Cerebellar cortex (tissue), 1 donor: ENCODE measurements at places on chromosomes 5 and 9.

DNA sequence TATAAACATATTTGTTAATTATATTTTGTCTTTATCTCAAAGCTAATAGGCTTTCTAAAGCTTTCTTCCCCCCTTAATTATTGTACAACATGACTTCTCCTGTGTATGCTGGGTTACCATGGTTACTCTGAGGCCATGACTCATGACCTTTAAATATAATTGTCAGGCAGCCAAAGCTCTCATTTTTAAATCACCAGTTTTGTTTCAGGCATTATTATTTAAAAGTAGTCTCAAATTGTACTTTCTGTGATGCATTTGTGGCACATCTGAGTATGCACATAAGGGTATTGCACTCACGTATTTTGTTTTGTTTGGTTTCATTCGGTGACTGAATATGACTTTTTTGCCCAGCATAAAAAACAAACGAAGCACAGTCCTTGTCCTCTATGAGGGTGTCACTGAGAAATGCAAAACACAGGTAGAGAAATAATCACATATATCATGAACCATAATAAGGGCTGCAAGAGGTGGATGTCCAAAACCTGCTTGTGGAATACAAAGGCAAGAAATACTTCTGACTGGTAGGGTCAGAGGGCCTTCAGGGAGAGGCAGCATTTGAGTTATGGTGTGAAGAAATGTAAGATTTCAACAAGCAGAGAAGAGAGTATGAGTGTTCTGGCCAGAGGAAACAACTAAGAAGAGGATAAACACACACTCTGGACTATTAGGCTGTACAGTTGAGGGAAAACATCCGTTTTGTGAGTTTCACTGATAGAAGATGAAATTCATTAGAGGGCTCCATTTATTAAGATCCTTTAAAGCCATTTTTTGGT, 2.1 kb downstream of the CCDC192 start:
- DNase-seq = no peak

- no peak for DNase-seq
Observed at GRCh38 chr9:95028853-95029219, 288.7 kb downstream of the FANCC start.

DNA sequence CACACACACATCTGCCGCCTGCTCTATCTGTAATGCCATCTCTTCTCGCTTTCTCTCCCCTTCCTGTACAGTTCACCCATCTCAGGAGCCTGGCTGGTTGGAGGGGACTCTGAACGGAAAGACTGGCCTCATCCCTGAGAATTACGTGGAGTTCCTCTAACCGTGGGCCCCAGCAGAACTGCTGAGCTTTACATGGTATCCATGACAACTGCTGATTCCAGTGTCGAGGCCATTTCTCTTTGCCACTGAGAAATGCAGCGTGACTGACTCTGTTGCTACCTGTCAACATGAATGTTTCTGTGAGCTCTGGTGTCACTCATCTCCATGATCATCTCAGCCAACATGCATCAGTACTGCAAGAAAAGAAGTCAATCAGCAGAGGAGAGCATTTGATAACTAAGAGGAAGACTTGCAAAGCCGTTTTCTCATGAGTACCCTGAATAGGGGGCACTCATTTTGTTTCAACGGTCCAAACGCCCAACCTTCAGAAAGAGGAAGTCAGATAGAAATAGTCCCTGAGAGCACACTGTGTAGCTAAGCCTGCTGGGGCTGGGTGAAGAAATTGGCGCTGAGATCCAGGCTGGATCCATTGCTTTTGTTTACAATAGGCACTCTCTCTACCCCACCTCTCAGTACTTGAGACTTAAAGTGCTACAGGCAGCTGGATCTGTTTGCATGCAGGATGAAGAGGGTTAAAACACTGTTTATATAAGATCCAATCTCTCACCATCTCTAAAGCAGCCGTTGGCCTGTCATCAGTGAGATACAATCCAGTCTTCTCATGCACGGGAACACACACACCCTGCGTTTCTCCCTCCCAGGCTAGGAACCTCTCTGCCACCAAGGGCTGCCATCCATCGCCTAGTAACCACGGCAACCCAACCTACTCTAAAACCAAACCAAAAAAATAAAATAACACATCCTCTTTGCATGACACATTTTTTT, 180.9 kb downstream of the NR3C1 start:
- no peak for DNase-seq

DNA sequence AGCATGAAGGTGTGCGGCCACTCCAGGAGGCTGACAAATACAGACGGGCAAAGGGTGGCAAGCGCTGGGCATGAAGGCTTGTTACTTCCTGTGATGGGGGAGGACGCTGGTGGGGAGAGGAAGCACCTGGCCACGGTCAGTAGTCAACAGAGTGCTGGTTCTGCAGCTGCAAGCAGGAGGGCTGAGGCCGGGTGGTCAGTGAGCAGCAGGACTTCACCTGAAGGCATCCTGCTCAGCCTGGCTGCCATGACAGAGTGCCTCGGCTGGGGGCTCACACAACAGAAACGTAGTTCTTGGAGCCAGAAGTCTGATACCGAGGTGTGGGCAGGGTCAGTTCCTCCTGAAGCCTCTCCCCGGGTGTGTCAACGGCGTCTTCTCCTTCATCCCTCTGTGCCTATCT, 118.6 kb upstream of the IRX4 start:
- DNase-seq = no peak

DNA sequence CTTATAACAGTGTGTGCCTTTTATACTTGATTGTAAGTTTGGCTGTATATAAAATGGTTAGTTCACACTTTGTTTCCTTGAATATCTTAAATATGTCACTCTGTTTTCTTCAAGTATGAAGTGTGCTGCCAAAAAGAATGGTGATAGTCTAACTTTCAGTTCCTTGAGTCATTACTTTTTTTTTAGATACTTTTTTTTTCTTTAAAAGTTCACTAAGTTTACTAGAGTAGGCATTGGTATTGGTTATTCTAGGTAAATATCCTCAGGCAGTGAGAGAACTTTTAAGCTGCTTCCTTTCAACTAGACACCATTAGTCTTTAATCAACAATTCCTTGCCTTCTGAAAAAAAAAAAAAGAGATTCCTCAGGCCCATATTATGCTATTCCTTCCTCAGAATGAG, 41.9 kb downstream of the SPEF2 start:
- no peak for DNase-seq
